ENCODE measurements at places on chromosomes 5 and 9. TPM values are rescaled to one million over a fixed set of nuclear protein-coding genes. Genes with fewer than 3 reads are reported as not detected.

The NXNL2 gene
- 0.23 TPM for total RNA-seq

The GRM6 gene
- not detected for total RNA-seq

The CDC25C gene
- total RNA-seq, result 8.8 TPM

The PCDHGA3 gene
- 0.14 TPM for total RNA-seq

The NEUROG1 gene
- not detected for total RNA-seq

The GNAQ gene
- total RNA-seq, result 18.6 TPM

The FOXI1 gene
- total RNA-seq, result not detected

The ARHGEF28 gene
- 15.7 TPM for total RNA-seq

The SUSD3 gene
- not detected for total RNA-seq

The CFAP77 gene
- total RNA-seq, result not detected

The GPX8 gene
- 26.2 TPM for total RNA-seq

The CETN3 gene
- total RNA-seq, result 15.7 TPM

The PCDHB15 gene
- 0.28 TPM for total RNA-seq

The PCDHGA10 gene
- 4.7 TPM for total RNA-seq

The RNF208 gene
- total RNA-seq, result 1.5 TPM
